Psoas muscle (tissue), 8 donors: ENCODE measurements at places on chromosomes 2 and 18. TPM values are rescaled to one million over a fixed set of nuclear protein-coding genes. Genes with fewer than 3 reads are reported as not detected.

The BCL2L11 gene
- 25.4 TPM for total RNA-seq

The GULP1 gene
- 9.3 TPM for total RNA-seq

The IL36B gene
- total RNA-seq = not detected

The CNTNAP5 gene
- total RNA-seq = not detected

The SH2D6 gene
- 1.4 TPM for total RNA-seq

The CNGA3 gene
- total RNA-seq = not detected

GRCh38 chr2:172204309-172204708, 101.6 kb upstream of the DLX2 start:
- no peak for DNase-seq

DNA sequence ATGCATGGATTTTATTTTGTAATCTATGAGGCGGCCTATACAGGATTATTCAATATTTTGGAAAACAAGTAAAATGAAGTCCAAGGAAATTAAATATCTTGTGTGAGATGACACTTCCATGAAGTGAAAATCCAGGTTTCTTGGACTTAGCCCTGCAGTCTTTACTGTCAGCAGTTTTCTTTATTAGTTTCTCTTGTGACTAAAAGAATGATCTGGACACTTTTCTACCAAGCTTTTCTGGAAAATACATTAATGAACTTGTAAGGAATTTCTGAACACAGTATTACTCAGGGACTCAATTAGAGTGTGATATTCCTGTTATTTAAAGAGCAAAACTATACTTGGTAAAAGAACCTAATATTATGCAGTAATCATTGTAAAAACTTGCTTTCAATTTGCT, 610.4 kb upstream of the SLC8A1 start:
- no peak for DNase-seq

GRCh38 chr18:2654169-2654927, 1.2 kb upstream of the SMCHD1 start:
- no peak for DNase-seq

- DNase-seq = no peak
These were observed 7.7 kb upstream of the ALPI start for GRCh38 chr2:232448304-232448690.

DNA sequence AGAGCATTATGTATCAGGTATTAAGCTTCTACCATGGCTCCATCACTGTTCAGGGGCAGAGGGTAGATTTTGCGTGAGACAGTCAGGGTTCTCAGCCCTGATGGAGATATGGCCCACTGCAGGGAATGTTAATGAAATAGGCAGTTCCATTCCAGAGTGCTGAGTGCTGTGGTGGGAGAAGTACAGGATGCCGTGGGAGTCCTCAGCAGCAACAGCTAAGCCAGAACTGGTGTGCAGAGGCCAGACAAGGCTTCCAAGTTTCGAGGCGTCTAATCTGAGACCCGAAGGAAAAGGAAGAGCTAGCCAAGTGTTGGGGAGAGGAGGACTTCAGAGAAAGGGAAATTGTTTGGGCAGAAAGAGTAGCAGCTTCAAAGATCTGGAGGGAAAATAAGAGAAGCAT, 30.2 kb upstream of the MAPRE2 start:
- DNase-seq = no peak

DNA sequence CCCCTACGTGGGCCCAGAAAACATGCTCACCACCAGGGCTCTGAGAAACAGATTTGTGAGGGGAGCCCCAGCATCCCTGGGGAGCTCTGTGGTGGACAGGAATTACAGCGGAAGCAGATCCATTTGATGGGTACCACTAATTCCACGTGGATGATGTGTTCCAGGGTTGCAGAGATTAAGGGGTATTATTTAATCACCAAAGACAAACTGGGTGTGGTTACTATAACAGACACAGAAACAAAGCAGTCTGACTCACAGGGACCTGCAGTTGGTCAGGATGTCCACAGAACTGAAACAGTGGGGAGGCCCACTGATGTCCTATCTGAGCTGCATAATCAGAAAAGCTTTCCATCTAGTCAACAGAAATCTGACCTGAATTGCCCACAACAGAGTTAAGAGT, 65.8 kb downstream of the PSMG2 start:
- no peak for DNase-seq

GRCh38 chr2:228841877-228842276, 429.2 kb downstream of the PID1 start:
- no peak for DNase-seq

DNA sequence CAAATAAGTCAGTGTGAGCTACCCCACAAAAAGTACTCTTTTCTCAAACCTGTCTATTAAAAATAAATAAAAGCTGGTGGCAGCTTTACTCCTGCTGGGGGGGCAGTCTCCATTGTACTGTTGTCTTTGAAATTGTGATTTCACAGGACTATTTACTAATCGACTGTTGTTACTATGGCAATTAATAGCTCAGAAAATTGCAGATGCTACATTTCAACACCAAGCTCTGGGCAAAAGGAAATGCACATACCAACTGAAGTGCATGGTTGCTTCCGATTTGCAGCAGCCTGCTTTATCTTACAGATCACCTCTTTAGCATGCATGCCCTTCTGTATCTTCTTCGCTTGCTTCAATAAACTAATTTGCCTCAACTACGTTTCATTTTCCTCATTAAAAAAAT, 117.6 kb upstream of the DAPL1 start:
- DNase-seq = no peak

DNA sequence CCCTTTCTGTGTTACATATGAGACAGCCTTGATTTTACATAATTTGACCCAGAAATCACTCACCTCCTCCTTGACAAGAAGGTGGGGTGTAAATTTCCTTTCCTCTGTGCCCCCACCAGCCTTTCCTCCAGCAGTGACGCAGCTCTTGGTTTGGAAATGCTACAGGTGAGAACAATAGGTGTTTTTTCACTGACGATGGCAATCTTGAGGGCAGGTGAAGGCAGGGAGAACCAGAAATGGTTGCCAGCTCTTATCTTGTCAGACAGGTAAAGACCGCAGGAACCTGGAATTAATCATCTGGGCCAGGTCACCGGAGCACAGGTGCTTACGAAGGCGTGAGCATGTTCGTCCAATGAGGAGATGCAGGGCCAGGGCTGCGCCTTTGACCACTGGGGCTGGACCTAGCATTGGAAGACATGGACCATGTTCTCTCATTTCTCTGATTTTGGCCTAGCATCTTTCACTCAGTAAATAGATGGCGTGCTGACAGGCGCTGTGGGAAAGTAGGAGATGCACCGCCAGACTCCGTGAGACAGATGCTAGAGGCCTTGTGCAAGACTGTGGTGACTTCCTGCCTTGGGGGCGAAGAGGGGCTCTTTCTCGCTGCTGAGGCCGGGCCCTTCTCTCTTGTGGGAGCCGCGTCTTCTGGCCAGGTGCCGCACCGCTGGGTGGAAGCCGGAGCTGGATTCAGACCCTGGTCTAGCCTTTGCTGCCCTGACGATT, 4.0 kb downstream of the CIDEA start:
- peak; percentile 47 for DNase-seq

DNA sequence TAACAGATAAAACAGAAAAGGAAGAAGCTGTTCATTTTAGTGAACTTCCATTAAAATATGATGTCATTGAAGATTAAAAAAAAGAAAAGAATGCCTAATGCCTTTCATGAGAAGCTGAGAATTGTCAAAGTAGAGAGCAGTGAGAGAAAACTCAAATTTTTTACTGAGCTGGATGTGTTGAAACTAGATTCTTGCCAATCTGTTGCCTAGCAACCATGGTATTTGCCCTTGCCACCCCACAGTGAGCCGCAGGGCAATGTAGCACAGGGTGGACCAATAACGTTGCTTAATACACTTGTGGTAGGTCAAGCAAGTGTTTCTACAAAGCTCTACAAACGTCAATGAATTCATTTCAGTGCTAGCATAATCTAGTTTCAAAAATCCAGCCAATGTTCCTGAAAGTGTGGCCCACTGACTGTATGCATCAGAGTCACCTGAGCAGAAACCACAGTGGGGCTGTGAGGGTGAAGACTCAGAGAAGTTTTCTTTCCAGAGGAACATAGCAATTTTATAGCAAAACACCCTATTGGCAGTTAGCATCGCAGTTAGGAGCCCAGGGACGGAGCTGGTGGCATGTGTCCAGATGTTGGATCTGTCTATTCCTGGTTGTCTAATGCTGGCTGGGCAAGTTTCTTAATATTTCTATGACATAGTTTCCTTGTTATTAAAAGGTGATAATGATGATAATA, 132.2 kb downstream of the DOCK10 start:
- peak; percentile 32 for DNase-seq
